ENCODE measurements at places on chromosomes 5 and 9. TPM values are rescaled to one million over a fixed set of nuclear protein-coding genes. Genes with fewer than 3 reads are reported as not detected.

DNA sequence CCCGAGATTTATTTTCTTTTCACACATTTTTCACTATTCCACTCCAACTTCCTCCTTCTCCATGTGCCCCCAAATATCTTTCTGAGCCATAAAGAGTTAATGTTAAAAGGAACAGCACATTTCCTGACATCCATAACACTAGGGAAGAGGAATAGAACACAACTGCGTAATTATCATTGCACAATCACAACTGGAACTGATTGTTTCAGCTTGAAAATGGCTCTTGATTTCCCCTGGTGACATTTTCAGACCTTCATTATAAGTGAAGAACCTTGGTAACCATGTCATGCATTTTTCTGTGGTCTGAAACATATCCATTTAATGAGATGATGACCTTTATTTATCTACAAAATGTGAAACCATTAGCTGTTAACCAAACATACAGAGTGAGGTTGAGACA, 82.4 kb downstream of the PCSK1 start:
- no peaks in the 10 kb centered on the region for H3K36me3 ChIP-seq
- no peak overlapping the region for H3K4me3 ChIP-seq
- H3K27me3 ChIP-seq = no peaks in the 10 kb centered on the region
- H3K27ac ChIP-seq = no peak overlapping the region
- no peaks in the 10 kb centered on the region for H3K4me1 ChIP-seq

Gene SECISBP2
- 90.0 TPM for total RNA-seq

DNA sequence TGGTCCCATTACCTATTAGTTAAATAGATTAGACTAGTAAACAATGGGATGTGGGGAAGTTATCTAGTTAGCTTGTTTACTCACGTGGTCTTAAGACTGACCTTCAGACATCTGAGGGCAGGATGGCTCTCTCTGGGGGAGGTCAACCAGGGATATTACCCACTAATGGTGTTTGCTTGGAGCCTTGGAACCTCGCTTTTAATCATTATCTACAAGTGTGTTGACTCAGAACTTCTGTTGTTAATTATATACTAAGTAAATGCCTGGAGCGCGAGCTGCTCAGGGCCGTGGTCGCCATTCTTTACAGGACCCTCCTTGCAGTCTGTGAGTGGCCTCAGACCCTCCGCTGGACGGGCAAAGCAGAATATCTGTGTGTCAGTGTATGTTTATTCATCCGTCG, 48.5 kb upstream of the ZNF354A start:
- DNase-seq = no peak
- no peaks in the 10 kb centered on the region for H3K36me3 ChIP-seq
- no peak overlapping the region for H3K4me3 ChIP-seq
- no peaks in the 10 kb centered on the region for H3K4me1 ChIP-seq
- no peak overlapping the region for H3K27ac ChIP-seq
- H3K27me3 ChIP-seq = no peaks in the 10 kb centered on the region

DNA sequence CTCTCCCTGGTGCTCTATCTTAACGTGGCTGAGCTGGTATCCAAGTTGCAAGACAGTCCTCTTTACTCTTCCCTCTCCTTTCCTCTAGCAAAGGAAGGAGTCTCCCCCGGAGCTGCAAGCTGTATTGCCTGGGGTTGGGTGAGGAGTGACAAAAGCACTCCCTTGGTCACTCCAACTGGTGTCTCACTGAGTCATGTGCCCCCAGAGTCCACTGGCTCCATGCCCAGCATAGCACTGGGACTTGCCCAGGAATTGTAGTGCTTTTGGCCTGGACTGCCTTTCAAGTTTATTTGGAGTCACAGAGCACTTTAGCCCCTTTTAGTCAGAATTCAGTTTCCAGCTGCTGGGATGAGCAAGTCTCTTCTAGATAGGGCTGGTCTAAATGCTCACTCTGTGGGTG, 82.6 kb upstream of the FST start:
- no peaks in the 10 kb centered on the region for H3K36me3 ChIP-seq
- no peaks in the 10 kb centered on the region for H3K27me3 ChIP-seq
- no peak overlapping the region for H3K27ac ChIP-seq
- no peak overlapping the region for H3K4me3 ChIP-seq
- DNase-seq = no peak

DNA sequence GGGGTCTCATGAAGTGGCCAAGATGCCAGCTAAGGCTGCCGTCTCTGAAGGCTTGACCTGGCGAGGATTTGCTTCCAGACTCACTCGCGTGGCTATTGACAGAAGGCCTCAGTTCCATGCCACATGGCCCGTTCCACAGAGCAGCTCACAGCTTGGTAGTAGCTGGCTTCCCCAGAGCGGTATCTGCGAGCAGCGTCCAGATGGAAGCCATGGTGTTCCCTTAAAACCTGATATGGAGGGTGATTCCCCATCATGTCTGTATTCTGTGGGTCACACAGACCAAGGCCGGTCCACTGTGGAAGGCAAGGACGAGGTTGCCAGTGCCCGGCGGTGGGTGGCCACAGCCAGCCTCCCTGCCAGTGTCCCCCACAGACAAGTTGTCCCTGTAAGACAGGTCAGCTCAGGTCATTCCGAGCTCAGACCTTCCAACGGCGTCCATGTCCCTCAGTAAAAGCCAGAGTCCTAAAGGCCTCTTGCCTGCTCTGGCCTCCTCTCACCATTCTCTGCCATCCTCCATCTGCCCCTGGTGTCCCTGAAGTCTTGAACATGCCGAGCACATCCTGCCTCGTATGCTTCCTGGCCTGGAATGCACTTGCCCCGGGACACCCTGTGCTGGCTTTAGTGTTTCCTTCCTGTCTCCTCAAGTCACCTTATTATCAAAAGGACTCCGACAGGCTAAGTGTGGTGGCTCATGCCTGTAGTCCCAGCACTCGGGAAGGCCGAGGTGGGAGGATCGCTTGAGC, 61.3 kb upstream of the LRRTM2 start:
- DNase-seq = no peak
- no peak overlapping the region for H3K4me3 ChIP-seq
- H3K36me3 ChIP-seq = no peaks in the 10 kb centered on the region
- no peaks in the 10 kb centered on the region for H3K27me3 ChIP-seq
- H3K27ac ChIP-seq = no peak overlapping the region
- H3K4me1 ChIP-seq = no peaks in the 10 kb centered on the region

GRCh38 chr9:136654820-136655535, 7.7 kb upstream of the EGFL7 start:
- no peaks in the 10 kb centered on the region for H3K36me3 ChIP-seq
- DNase-seq = no peak

GRCh38 chr9:8863886-8864544, 1064.4 kb upstream of the DMAC1 start:
- no peak for DNase-seq
- peaks cover 52% of the 10 kb centered on the region for H3K4me1 ChIP-seq
- no peaks in the 10 kb centered on the region for H3K27me3 ChIP-seq
- no peak overlapping the region for H3K4me3 ChIP-seq
